ENCODE measurements at places on chromosomes 6 and 20.

DNA sequence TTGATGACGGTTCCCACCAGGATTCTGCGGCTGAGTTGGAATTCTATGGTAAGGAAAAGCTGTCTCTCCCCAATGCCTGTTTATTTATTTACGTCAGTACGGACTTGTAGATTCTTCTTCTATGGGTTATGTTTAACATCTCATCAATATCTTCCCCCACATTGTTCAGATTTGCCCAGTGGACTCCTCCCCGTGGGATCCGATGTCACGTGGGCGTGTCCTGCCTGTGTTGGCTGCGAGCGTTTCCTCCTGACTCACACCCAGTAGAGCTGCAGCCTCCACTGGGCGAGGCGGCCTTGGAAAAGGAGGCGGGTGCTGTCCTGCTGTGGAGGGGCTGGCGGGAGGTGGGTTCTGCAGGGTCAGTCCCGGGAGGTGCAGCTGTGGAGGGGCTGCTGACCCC lies 46.8 kb upstream of the SLCO4A1 start:
- DNase-seq = peak; percentile 79

DNA sequence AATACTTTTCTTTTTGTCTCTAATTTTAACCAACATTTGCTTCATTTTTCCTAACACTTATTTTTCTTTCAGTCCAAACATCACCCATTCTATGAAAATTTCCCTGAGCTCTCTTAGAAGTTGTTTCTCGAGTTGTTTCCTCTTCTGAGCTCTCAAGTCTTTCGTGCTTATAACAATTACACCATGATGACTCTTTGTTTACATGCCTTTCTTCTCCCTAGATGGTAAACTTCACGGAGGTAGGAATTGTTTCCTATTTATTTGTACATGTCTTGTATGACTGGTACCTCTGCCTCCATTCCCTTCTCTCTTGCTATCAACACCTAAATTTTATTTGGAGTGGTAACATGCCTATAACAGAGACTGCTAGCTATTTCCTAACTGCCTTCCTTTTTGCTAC lies 6.4 kb downstream of the BLOC1S5 start:
- no peak for DNase-seq

DNA sequence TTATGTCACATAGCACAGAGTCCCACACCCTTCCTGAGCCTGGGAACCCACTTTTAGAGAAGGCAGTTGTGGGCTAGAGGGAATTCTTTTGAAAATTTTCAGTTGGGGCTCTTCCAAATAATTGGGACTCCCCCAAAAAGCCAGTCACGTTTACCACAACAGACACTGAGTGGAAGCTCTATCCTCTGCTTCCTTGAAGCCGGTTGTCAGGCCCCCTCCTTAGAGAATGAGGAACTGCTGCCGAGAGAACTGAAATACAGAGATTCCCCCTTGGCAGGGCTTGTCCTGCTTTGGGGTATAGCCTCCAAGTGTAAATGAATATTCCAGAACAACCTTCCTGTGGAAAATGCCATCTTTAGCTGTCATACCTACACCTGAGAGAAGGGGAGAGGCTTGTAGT lies 2.7 kb upstream of the JAG1 start:
- DNase-seq = no peak

GRCh38 chr6:45813943-45814342 lies 201.7 kb downstream of the CLIC5 start:
- DNase-seq = no peak

- DNase-seq = no peak
Observed at GRCh38 chr6:43951063-43951755, 176.0 kb downstream of the MRPL14 start.

DNA sequence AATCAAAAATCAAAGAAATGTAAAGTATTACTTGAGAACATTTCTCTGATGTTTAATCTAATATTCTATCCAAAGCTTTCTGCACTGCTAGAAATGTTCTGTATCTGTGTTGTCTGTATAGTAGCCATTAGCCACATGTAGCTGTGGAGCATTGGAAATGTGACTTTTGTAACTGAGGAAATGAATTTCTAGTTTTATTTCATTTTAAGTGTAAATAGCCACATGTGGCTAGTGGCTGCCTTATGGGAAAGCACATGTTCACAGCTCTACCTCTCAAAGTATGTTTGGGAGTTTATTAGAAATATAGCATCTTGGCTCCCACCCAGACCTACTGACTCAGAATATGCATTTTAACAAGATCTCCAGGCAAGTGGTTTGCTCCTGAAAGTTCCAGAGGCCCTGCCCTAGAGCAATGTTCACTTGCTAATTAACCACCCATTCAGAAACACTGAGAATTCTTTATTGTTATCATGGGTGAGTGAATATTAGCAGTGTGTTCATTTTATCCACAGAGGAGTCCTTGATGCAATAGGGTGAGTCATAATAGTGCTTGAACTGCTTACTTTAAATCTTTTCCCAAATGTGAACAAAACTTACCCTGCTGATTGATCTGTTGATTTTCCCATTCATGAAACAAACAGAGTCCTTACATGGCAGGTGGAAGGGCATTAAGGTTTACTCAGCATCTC lies 282.7 kb downstream of the PLCB1 start:
- peak; percentile 91 for DNase-seq

DNA sequence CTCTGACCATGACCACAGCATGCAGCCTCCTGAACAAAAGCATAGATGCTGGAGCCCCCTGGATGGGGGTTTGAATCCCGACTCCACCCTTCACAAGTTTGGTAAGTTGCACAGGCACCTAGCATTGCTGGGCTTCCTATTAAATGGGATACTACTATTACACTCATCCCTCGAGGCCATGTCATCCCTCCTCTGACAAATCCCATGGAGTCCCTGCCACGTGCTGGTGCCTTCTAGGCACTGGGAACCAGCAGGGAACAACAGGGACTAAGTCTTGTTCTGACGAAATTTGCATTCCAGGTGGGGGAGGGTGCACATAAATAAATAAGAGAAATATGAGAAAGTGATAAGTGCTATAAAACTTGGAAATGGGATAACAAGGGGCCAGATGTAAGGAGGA lies 15.3 kb upstream of the SIRPA start:
- no peak for DNase-seq

DNA sequence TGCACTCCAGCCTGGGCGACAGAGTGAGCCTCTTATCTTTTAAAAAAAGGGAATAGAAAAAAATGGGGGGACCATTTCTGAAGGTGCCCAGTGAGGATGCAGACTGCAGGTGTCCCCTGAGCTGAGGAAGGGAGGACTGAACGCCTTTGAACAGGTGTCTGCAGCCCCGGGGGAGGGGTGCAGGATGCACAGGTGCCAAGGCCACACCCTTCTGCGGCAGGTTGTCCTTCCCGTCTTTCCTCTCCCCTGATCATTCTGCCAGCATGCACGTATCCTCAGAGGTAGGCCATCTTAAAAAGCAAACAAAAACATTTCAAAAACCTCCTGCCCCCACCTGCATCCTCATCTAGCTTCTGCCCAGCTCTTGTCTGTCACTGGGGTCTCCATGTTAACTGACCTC lies 101.3 kb downstream of the MTHFD1L start:
- no peak for DNase-seq

DNA sequence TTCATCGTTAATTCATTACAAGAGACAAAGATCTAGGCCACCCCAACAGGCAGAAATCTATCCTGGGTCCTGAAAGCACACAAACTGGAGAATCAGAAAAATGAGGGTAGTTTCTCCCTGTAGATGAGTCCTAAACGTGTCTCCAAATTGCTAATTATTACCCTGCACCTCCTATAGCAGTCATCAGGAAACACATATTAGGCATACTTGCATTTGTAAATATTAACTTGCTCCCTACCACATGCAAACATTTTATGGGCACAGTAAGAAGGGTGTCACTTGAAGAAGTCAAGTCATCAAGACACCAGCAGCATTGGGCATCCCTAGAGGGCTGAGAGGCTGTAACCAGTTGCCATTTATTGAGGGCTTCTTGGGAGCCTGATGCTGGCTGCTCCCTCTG lies 17.9 kb upstream of the SIRPB1 start:
- no peak for DNase-seq

GRCh38 chr20:41173161-41173721 lies 35.9 kb downstream of the PLCG1 start:
- peak; percentile 72 for DNase-seq

All from COLO829 (cell line).